ENCODE measurements at places on chromosomes 6 and 20.

- H3K27me3 ChIP-seq, result peaks cover 5% of the 10 kb centered on the region
- H3K4me3 ChIP-seq, result no peak overlapping the region
- H3K27ac ChIP-seq, result no peak overlapping the region
- H3K4me1 ChIP-seq, result no peaks in the 10 kb centered on the region
- H3K36me3 ChIP-seq, result no peaks in the 10 kb centered on the region
- DNase-seq, result no peak
These were observed 13.5 kb downstream of the TSHZ2 start for GRCh38 chr20:52985687-52986086.

DNA sequence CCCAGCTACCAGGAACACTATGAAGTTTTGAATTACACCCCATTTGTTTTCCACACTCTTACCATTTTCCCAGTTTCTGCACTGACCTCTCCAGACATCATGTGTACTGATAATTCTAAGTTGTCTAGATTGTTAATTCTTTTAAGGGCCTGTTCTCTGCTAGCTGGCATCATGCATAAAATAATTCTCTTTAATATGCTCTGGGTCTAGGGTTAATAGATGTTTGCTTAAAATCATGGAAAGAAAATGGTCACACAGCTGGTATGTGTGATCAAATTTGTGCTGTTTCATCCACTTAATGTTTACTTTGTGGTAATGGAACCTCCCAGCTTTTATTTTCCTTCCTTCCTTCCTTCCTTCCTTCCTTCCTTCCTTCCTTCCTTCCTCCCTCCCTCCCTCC, 49.1 kb downstream of the HFE start:
- H3K27ac ChIP-seq, result no peak overlapping the region
- H3K27me3 ChIP-seq, result no peaks in the 10 kb centered on the region
- H3K36me3 ChIP-seq, result no peaks in the 10 kb centered on the region
- no peak overlapping the region for H3K4me3 ChIP-seq

GRCh38 chr6:44843734-44844133, 456.2 kb downstream of the CDC5L start:
- no peaks in the 10 kb centered on the region for H3K27me3 ChIP-seq
- H3K4me1 ChIP-seq, result peaks cover 4% of the 10 kb centered on the region
- H3K4me3 ChIP-seq, result no peak overlapping the region
- DNase-seq, result no peak
- no peak overlapping the region for H3K27ac ChIP-seq
- no peaks in the 10 kb centered on the region for H3K36me3 ChIP-seq

DNA sequence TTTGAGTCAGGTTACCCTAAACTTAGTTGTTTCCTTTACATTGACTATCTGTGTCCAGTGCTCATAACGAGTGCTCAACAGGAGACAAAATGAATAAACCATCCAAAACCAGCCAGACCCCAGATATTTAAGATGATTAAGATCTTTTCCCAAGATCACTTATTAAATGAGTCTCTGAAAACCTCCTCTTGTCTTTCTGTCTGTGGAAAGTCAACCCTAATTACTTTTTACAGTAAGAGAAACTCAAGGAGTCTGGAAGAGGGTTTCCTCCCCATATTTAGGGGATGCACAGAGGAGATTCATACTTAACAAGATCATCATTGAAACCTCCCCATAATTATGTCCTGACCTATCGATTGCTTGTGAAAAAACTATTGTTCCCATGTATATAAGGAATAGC, 84.0 kb downstream of the CAP2 start:
- no peak overlapping the region for H3K27ac ChIP-seq
- DNase-seq, result no peak
- no peaks in the 10 kb centered on the region for H3K27me3 ChIP-seq
- H3K4me3 ChIP-seq, result no peak overlapping the region
- no peaks in the 10 kb centered on the region for H3K4me1 ChIP-seq

- no peaks in the 10 kb centered on the region for H3K36me3 ChIP-seq
- H3K27ac ChIP-seq, result no peak overlapping the region
- no peak for DNase-seq
- H3K4me1 ChIP-seq, result no peaks in the 10 kb centered on the region
- H3K27me3 ChIP-seq, result no peaks in the 10 kb centered on the region
These were observed 547.5 kb upstream of the ADGRB3 start for GRCh38 chr6:68087399-68088133.
